NCI-H1105 treated with DMSO at 0.1 percent for 48 hours (cell line): ENCODE measurements at places on chromosomes 6 and 20.
A peak's percentile ranks its signal among the peaks of the same experiment; 100 is the strongest.

GRCh38 chr20:8309634-8310033 is 177.6 kb downstream of the PLCB1 start:
- no peak for DNase-seq

- DNase-seq, result peak; percentile 67
Measured at GRCh38 chr6:107228754-107229153, 113.4 kb upstream of the BEND3 start.

DNA sequence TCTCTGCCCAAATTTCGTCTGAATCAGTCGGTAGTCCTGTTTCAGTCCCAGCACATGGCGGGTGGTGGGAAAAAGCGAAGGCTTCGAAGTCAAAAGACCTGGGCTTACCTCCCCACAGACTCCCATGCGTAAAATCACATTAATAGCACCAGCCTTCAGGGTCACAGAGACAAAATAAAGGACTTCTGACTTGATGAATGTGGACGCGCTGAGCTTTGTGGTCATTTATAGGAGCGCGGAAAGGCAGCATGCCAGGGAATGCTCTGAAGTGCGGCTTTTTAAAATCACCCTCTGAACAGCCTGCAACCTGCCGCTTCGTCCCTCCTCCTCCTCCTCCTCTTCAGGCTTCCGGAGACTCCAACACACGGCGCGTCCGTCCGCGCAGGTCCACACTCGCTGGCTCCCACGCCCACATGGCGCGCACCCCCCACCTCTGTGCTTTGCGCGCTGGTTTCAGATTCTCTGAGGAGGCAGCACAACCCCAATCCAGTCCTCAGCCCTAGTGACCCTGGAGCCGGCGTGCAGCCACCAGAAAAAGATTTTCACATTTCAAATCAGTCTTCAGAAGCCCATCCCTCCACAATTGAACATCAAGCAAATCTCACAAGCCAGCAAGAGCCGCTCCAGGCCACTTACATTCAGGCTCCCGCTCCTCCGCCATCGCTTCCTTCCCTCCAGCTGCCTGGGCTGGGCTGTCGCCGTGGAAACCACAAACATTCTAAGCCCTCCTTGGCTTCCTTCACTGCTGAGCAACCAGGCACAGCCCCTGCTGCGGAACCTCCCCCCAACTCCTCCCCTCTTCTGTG is at the start of gene C6orf118:
Gene C6orf118, minus strand, starts transcription at position 680 of the 806 bp plus-strand sequence. Its CDS starts 19 bp downstream, at position 661.
- DNase-seq, result peak; percentile 96

DNA sequence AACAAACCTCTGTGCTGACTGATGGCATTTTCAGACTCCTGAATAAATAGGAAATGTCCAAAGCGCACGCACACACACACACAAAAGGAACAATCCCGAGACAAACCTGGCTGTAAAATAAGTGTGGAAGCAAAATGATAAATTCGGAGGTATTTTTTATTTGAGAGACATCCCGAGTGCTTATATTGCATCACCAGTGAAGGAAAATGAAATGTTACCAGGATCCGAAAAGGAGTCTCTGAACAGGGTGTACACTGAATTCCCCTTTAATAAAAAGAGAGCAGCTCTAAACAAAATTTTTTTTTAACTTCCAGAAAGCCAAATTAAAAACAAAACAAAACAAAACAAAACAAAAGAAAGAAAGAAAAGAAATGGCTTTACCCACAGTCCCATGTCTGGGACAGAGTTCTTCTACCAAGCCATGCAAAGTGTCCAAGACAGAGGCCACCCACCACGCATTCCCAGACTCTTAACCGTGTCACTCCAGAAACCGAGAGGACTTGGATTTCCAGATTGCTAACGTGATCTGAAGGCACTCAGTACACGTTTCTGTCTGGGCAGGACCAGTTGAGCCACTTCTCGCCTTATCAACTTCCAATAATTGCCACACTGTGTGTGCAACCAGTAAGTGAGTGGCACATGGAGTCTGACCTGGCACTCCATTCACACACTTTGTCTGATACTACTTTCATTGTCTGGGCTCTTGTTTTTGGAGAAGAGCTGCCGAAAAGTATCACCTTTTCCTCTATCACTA is 817 bp downstream of the ME1 start:
- no peak for DNase-seq

- no peak for DNase-seq
Measured at GRCh38 chr6:14190191-14190928, 72.8 kb downstream of the CD83 start.

DNA sequence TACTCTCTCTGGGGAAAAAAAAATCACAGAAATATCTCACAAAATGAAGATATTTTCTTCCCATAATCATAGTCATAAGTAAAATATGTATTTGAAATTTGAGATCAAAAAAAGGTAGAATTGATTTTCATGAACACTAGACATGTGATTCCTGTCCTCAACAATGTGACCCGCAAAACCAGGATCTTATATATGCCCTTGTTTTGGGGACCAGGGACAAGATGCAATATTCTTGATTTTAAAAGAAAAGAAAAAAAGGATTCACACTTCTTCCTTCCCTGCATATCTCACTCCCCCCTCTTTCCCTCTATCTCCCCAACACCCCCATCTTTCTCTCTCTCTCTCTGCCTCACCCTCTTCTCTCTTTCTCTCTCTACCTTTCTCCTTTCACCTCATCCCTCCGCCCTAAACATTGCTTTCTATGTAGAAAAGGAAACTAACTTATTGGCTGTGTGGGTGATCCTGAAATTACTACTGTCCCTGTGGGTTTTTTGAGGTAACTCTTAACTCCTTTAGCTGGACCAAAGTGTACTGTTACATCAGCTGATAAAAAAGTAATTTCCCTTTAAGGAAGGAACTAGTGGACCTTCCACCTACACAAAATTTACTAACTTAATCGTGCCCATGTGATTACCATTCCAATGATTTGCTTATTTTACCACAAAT is 85.6 kb downstream of the AIG1 start:
- DNase-seq, result no peak

DNA sequence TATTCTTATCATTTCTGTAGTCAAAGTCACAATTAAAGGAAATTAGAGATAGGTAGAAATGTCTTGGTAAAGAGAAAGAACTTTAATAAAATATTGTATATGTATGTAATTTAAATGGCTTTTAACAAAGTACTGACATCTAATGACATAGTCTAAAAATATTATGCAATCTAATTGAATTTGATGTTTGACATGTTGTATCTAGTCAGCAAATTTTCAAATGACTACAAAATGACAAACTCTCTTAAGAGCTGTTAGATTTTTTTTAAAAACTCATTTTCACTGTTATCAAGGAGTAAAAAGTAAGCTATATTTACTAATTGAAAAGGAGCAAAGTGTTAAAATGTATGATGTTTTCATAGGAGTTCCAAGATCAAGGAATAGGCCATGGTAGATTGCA is 176.9 kb downstream of the MEI4 start:
- DNase-seq, result no peak

DNA sequence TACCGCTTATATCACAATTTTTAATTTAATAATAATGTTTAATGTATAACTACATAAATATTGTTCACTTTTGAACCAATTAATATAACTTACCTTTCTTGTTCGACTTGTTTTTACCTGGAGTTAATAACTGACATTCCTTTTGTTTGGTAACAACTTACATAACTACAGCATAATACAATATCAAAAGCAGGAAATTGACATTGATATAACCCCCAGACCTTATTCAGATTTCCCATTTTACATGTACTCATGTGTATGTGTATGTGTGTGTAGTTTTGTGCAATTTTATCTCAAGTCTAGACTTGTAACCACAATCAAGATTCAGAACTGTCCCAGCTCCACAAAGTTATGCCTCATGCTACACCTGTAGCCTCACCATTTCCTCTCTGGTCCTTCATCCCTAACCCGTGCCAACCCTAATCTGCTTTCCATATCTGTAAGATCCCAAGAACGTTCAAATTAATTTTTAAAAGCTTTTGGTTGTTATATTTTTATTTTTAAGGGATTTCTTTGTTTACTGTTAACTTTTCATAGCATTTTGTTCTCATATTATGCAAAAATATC is 190.6 kb downstream of the MANEA start:
- no peak for DNase-seq

- DNase-seq, result no peak
Measured at GRCh38 chr20:598133-598850, 11.8 kb downstream of the TCF15 start.

GRCh38 chr6:43159599-43159998 is 11.5 kb upstream of the SRF start:
- DNase-seq, result no peak

DNA sequence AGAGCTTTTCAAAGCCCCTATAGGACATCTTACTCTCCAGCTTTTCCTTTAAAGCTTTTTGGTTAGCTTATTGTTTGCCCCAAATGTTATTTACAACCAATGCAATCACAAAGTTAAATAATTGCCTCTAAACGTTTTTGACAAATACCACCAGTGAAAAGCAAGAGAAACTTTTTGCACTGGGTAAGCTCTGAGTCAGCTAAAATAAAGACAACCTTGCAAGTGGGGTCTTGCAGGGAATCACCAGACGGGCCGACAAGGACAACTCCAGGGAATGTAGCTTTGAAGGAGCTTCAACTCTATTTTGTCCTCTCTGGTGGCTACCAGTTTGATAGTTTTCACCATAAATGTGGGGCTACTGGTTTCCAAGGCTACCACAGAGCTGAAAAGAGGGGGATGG is 14.7 kb upstream of the PSMF1 start:
- DNase-seq, result no peak

DNA sequence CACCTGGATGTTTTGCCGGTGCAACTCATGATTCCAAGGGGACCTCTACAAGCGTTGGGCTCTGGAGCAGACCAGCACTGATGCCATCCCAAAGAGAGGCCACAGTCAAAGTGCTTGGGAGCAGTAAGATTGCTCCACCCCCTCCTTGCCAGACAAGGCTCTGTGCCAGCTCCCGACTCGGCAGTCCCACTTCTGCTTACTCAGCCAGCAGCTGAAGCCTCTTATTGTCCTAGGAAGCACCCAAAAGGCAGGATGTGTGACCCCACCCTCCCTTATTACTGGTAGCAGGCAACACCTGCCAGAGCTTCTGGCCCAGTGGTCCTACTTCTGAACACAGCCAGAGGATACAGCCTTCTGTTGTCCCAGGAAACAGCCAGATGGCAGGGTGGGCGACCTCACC is 614.2 kb downstream of the TENT5A start:
- DNase-seq, result peak; percentile 42

DNA sequence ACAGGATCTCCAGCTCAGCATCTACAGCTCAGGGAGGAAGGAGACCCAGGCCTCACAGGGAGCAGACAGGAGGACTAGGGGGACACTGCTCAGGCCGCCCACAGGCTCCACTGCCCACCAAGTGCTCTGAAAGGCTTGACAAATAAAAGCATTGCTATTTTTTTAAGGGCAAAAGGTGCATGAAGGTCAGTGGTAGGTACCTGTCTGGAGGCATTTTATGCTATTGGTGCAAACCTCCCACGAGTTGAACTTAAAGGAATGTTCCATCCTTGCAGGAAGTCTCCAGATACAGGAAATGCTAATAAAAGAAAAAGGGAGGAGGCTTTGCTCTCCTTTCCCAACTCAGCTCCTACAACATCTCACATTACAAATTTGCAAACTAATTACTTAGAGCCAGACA is 228.1 kb downstream of the FOXC1 start:
- no peak for DNase-seq

GRCh38 chr6:17098538-17098937 is 3.3 kb upstream of the STMND1 start:
- no peak for DNase-seq

DNA sequence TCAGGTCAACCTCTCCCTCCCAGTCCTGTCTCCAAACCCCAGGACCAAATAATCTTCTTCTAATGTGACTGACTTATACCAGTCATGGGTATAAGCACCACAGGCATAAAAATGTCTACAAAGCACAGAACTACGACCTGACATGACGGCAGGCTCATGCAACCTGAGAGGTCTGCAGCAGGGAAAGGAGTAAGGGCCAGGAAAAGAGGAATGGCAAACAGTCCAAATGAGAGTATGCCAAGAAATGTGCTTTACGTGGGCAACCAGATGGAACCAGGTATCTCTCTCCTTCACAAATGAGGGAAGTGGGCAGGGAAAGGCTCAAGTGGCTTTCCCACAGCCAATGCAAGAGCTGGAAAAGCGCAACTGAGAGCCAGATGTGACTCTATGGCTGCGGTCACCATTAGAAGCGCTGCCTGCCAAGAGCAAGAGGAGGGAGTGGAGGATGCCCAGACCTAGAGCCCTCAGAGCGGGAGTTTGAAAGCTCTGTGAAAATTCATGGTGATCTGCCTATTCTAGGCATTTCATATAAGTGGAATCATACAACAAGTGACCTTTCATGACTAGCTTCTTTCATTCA is 6.0 kb downstream of the APMAP start:
- no peak for DNase-seq

DNA sequence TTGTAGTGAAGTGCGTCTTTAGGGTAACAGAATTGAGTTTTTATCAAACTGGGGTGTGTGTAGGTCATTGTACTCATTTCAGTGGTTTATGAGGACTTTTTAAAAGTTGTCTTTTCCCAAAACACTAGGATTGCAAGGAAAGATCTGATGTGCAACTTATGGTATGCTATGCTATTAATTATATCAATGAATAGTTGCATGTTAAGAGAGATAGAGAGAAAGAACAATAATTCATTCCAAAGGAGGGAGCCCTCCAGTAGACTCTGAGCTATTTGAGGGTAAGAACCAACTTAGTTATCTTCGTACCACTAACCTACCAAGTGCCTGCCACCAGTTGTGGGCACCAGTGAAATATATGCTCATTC is 117.1 kb downstream of the RNF144B start:
- no peak for DNase-seq

DNA sequence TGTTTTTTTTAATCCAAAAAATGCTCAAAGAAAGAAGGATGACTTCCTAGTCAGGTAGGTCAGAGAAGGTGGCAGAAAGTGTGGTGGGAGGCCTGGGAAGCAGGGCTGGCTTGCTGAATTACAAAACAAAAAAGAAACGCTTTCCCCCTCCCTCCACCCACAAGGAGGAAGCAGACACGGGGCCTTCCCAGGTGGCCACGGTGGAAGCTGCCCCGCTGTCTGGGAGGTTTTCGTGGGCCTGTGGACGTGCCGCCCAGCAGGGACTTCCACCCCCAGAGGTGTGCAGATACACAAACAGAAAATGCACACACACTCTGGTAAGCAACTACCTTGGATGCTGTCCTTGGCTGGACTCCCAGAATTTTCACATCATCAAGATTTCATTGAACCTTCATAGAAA is 198.2 kb upstream of the CDH4 start:
- DNase-seq, result no peak
